ENCODE measurements at places on chromosomes 1 and 21. TPM values are rescaled to one million over a fixed set of nuclear protein-coding genes. Genes with fewer than 3 reads are reported as not detected.

The IVL gene
- not detected for total RNA-seq

The SYT11 gene
- total RNA-seq: 14.5 TPM

The RHD gene
- not detected for total RNA-seq

The KIF26B gene
- under 0.01 TPM for total RNA-seq

The BRDT gene
- total RNA-seq: not detected

DNA sequence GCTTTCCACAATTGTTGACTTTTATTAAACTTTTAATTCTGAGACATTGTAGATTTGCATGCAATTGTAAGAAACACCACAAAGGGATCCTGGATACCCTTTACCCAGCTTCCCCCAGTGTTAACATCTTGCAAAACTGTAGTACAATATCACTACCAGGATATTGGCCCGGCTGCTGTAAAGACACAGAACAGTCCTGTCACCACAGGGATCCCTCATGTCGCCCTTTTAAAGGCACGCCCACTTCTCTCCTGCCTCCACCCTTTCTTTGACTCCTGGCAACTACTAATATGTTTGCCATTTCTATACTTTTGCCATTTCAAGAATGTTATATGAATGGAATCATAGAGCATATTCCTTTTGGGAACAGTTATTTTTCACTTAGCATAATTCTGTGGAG lies 37.0 kb downstream of the NAV1 start:
- DNase-seq: no peak

DNA sequence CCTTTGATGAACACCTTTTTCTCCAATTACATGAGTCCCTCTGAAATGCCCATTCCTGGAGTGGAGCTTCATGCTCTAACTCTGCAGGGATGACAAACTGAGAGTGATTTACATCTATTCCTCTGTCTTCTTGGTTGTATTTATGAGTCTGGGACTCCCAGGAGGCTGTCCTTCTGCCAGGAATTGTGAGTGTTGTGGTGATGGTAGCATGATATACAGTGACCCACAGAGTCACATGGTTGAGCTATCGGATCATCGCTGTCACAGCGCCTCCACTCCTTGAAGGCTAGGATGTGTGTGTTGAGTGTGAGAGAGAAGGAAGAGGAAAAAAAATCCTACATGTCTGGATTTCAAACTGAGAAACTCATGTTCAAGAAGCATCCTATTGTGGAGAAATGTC lies 163.4 kb upstream of the CACNA1E start:
- DNase-seq: no peak

DNA sequence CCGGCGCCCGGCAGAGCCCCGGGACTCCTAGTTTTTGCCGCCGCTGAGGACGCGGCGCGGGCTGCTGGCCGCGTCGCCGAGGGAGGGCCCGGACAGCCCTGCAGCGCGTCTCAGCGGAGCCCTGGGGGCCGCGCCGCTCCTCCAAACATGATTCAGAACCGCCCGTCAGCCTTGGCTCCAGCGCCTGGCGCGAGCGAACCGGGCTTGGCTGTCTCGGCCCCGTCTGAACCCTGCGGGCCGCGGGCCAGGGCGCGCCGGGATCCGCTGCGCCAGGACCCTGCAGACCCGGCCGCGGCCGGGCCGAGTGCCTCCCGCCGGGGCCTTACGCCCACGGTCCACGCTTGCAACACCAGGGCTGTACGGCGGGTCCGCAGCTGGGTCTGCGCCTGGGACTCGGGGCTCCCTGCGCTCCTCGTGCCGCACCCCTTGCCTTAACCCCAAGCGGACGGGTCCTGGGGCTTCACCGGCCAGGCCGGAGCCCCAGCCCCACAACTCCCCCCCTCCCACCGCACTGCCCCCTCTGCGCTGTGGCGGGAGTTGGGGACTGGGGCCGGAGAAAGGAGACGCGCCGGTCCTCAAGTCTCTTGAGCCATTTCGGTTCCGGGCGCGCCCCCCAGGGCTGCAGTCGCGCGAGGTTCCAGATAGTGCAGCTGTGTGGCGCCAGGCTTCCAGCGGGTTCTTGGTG lies 48.4 kb upstream of the CD34 start:
- DNase-seq: peak; percentile 42

- no peak for DNase-seq
These were observed 2.7 kb downstream of the AMPD2 start for GRCh38 chr1:109622137-109622892.

DNA sequence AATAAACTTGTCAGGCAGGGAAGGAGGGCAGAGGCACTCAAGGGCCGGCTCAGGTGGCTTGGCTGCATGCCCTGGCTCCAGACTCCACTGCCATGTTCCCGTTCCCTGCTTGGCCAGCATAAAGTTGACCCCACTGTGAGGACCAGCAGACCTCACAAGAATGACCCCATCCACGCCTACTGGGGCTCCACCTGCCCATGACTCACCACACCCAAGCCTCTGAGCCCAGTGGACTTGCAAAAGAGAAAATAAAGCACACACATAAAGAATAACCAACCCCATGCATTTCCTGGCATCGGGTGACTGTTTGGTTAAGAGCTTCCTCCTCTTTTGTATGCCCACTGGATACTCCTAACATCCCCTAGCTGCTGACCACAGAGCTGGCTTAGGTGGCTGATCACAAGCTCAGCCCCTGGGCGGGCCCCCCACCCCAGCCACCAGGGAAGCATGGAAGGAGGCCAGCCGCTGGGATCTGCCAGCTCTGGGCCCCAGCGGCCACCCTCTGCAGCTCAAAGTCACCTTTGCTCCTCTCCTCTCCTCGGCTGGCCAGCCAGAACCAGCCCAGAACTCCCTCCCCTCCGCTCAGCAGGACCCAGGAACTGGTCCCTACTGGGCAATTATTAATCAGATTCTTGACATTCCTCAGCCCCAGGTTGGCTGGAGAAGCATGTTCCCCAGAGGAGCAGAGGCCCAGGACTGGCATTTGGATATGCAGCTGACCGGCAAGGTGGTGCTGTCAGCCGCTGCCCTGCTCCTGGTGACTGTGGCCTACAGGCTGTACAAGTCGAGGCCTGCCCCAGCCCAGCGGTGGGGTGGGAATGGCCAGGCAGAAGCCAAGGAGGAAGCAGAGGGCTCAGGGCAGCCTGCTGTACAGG lies at the start of gene KLHDC7A:
KLHDC7A (plus strand) TSS at position 616 of the 875 bp plus-strand sequence; CDS start at position 668, 52 bp downstream.
- DNase-seq: no peak

DNA sequence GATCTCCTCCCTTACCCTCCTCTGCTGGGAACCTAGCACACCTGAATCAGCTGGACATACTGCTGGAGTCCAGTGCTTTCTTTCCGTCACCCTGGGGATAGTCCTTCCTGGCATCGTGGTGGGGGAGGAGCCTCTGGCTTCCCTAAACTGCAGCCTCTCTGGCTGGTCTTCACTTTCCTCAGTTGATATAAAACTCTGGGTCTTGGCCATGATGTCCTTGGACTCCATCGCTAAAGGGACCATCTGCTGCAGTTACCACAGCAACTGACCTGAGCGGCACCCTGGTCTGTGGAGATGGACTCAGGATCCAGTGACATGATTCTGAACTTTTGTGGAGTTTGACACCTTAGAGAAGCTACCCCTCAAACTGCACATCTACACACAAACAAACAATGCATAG lies 22.8 kb downstream of the PARS2 start:
- DNase-seq: no peak

- peak; percentile 54 for DNase-seq
These were observed 299.8 kb downstream of the MRPL39 start for GRCh38 chr21:25307489-25307888.

DNA sequence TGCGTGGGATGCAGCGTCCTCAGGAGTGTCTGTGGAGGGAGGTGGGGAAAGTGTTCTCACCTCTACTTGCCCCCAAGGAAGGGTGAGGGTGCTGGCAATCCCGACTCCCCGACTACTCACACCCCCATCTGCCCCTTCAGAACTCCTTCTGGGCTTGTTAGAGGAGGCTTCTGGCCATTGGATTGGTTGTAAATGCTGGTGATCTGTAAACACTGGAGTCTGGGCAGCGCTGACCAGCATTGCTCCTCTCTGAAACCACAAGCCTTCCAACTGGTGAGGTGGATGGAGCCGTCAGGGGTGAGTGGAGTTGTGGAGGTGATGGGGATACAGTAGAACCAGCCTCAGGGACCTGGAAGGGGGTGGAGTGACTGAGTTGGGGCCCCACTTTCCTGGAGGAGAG lies 59.3 kb downstream of the NKAIN1 start:
- DNase-seq: no peak

Measured in LHCN-M2 (cell line).